NCI-H2171 treated with DMSO at 0.1 percent for 48 hours (cell line): ENCODE measurements at places on chromosomes 5 and 9.
A peak's percentile ranks its signal among the peaks of the same experiment; 100 is the strongest.

DNA sequence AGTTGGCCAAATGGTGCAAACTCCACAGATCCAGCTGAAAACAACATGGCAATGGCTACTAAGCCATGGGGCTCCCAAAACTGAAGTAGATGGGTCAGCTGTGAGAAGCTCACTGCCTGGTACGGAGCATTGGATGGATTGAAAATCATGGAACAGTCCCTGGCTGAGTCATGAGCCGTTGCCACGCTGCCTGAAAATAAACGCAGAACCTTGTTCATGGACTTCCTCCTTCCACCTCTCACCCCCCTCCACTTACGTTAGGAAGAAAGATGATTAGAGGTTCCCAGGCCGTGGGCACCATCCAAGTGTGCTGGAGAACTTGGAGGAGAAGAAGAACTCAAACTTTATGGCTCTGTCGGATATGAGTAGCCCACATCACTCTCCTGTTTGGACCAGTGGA lies 6.8 kb upstream of the DIPK1B start:
- no peak for DNase-seq

- peak; percentile 19 for DNase-seq
These were observed 375.1 kb downstream of the EBF1 start for GRCh38 chr5:158724521-158725188.

- DNase-seq: no peak
These were observed 88.3 kb downstream of the RAPGEF1 start for GRCh38 chr9:131651599-131651998.

- no peak for DNase-seq
These were observed 90.9 kb upstream of the SLCO6A1 start for GRCh38 chr5:102589661-102590060.

DNA sequence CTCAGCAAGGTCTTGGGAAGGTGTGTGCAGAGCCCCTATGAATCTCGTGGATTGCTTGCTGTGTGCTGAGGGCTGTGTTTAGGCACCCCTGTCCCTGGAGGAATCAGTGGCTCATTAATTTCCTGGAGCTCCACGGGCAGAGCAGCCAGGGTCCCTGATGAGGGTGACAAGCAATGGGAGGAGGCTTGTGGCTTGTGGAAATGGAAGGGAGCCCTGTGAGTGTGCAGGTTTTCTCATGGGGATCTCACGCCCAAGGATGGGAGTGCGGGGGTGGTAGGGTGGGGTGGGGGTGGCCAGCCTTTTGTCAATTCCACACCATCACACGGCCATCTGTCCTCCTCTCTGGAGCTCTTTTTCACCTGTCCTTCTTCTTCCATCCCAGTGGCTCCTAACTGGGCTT lies 25.3 kb downstream of the PHF2 start:
- peak; percentile 26 for DNase-seq

- no peak for DNase-seq
These were observed 1.9 kb downstream of the N4BP3 start for GRCh38 chr5:178115136-178115813.

- DNase-seq: no peak
These were observed 377.5 kb upstream of the RFX3 start for GRCh38 chr9:3903273-3903672.

GRCh38 chr5:25489834-25490538 lies 845.2 kb upstream of the CDH10 start:
- DNase-seq: no peak

- DNase-seq: no peak
These were observed 5.1 kb upstream of the GNPDA1 start for GRCh38 chr5:142017832-142018427.

DNA sequence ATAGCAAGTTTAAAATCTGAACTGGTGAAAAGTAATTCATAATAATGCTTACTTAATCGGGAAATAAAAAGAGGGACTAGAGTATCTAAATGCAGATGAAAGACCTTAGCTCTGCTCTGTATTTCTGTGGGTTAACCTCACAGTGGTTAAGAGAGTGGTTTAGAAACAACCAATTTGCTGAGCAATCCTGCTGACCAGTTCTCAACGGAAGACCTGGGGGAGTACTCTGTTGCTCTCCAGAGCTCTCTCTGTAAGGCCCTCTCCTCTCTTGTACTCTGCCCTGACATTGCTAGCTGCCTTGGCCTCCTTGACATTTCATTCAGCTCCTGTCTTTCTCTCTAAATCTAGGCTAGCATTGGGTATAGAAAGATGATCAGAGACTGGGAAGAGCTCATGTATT lies 1186.6 kb upstream of the SEMA6A start:
- no peak for DNase-seq

GRCh38 chr5:16671208-16671607 lies 54.4 kb upstream of the RETREG1 start:
- DNase-seq: no peak

DNA sequence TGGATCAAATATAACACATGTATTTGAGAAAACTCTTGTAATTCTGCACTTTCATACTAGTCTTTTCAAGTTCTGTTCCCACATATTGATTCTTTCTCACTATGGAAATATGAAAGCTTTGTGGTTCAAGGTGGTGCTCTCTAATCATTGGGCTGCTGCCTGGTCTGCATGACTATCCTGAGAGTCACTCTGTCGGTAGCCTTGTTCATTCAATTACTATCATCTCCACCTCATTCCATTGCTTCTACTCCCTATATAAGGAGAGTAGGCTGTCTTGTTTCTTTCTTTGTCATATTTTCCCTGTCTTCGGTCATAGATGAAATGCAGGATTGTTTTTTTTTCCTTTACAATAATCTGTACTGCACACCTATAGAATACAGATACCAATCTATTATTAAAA lies 341.4 kb upstream of the ACTBL2 start:
- DNase-seq: no peak

DNA sequence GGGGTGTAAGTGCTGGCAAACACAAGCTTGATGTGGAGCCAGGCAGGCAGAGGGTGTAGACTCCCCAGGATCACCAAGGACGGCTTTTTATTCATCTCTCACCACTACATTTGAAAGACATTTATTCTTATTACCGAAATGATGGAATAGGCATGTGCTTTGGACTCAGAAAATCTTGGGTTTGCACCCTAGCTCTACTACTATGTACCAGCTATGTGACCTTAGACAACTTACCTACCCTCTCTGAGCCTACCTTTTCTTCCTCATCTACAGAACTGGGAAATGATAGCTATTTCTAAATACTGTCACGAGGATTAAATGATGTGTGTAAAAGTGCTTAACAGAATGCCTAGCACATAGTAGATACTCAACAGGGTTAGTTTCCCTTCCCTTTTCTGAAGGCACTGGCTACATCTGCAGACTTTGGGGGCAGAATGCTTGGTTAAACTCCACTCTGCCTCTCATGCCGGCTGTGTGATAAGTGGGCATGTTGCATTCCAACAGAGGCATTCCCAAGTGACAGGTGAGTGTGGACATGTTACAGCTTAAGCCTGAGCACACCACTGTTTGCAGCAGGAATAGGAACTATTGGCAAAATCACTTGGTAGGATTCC lies 94.8 kb downstream of the SLC1A3 start:
- DNase-seq: no peak

GRCh38 chr5:173018358-173018757 lies 34.8 kb downstream of the ATP6V0E1 start:
- DNase-seq: no peak

- DNase-seq: no peak
These were observed 27.6 kb downstream of the MBLAC2 start for GRCh38 chr5:90446961-90447360.

DNA sequence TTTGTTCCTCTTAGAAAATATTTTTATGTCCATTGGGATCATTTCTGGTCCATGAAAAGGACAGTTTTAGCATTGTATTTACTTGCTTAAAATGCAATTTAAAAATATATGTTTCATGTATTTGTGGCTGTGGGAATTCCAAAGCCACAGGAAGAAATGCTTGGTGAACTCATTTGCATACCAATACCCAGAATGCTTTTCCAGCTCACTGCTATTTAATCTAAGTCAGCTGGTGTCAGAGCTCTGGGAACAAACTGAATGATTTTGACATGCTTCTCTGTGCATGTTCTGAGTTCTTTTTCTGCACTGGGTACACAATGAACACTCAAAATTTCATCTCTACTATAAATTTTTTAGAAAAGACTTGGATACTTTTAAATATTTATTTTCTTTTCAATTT lies 482.8 kb upstream of the ARRDC3 start:
- no peak for DNase-seq

GRCh38 chr5:179759581-179760551 lies 27.2 kb downstream of the MAML1 start:
- DNase-seq: no peak

DNA sequence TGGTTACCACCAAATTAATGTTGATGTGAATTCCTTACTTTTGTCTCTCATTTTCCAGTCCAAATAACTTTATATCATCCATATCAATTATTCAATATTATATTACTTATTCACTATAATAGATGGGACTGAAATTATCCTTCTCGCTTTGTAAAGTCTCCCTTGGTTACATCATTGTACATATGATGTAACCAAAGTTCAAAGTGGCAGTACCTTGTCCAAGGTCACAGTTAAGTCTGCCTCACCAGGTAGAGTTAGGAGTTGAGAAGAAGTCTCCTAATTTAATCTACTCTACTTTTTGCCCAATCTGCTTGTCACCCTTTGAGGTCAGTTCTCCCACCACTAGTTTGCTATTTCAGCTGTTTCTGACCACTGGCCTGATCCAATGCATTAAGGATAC lies 83.7 kb upstream of the CLINT1 start:
- DNase-seq: no peak

GRCh38 chr9:36888551-36888950 lies 145.5 kb downstream of the PAX5 start:
- DNase-seq: no peak

GRCh38 chr9:99785010-99785590 lies 36.6 kb upstream of the NR4A3 start:
- no peak for DNase-seq

DNA sequence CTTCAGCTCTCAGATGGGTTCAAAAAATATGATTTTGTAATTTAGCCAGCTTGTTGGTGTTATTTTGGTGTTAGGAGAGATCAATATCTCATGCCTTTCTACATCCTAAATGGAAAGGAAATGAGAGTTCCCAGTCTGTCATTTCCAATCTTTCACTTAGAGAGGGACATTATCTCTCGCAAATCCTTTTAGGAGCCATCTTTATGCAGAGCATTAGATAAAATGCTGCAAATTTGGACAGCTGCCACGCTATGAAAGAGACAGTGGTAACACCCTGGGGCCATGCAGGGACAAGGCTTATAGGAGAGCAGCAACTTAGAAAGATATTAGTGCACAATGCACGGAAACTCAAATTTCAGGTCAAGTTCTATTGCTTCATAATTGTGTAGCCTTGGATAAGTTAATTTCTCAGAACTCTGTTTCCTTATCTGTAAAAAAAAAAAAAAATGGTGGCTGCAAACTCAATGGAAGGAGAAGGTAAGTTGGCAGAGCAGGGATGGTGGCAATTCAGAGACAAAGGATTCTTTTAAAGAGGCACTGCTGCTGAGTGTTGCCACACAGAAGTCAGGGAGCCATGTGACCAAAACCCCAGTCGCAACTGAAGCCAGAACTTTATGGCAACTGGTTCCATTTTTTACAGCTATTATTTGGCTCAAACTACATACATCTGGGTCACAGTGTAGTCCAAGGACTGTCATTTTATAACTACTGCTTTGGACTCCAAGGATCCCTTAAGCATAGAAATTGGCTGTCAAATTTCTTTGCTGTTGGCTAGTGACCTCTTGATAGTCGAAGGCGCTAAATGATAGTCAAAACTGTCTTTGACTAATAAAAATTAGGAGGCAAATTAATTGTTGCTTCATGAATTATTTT lies 210.2 kb downstream of the FRMD3 start:
- no peak for DNase-seq

DNA sequence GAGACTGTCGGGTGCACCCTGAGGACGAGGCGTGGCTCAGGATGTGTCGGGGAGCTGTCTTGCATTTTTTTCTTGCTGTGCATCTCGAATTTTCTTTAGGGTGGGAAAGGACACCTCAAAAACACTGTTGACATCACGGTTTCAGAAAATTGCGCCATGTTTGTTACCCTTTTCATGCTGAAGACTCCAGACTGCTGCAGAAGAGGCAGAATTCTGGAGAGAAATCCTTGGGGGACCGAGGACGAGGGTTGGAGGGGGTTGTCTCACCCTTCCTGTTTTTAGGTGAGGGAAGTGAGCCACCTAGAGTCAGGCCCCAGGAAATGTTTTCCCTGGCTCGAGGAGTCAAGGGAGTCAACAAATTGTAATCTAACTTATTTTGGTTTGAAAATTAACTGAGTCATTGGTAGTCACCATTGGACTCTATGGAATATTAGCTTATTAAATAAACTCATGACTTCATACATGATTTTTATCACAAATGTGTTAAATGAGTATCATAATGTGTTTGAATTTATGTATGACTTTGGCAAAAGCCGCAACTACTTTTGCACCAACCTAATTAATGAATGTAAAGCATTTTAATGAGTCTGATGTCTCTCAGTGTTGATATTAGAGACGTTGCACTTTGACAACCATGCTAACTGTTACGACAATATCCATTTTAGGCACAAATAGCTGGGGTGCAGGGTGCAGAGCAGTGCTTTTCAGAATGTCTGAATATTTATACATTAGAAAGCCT lies 724 bp upstream of the LYSMD3 start:
- peak; percentile 72 for DNase-seq

DNA sequence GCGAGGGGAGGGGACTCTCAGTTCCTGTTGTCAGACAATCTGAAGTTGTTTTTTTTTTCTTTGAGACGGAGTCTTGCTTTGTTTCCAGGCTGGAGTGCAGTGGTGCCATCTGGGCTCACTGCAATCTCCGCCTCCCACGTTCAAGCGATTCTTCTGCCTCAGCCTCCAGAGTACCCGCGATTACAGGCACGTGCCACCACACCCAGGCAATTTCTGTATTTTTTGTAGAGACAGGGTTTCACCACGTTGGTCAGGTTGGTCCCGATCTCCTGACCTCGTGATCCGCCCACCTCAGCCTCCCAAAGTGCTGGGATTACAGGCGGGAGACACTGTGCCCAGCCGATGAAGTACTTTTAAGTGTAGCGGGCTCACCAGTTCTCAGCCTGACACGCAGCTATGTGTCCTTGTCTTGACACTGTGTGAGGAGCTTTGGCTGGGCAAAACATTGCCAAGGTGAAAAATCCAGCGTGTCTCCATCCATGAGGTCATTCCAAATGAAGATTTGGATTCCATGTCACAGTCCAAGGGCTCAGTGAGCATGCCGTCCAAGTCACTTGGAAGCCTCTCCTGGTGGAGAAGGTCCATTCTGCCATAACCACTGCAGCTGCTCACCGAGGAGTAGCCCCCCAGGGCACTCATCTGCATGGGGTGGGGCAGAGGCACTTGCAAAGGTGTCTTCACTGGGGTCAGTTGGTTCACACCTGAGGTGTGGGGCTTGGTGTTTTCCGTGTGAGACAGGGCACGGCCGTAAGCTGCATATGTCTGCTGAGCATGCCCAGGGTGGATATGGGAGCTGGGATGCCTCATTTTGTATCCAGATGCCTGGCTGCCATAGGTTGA lies 32.0 kb downstream of the OR2V1 start:
- peak; percentile 16 for DNase-seq
